Forelimb muscle (tissue), 1 donor: ENCODE measurements at places on chromosomes 5 and 9. TPM values are rescaled to one million over a fixed set of nuclear protein-coding genes. Genes with fewer than 3 reads are reported as not detected.

GCNT4 gene
- 0.15 TPM for polyA plus RNA-seq

SLC9A3 gene
- polyA plus RNA-seq = 1.8 TPM

LPAR1 gene
- 33.8 TPM for polyA plus RNA-seq

CCDC180 gene
- 8.8 TPM for polyA plus RNA-seq

SPACA9 gene
- 2.3 TPM for polyA plus RNA-seq

CTNNA1 gene
- 250 TPM for polyA plus RNA-seq

ZCCHC10 gene
- 22.9 TPM for polyA plus RNA-seq
